ENCODE measurements at places on chromosomes 2 and 18. TPM values are rescaled to one million over a fixed set of nuclear protein-coding genes. Genes with fewer than 3 reads are reported as not detected.

The TXNL1 gene
- total RNA-seq, result 56.9 TPM

- no peak for ATAC-seq
Measured at GRCh38 chr2:2660789-2661355, 329.8 kb upstream of the MYT1L start.

DNA sequence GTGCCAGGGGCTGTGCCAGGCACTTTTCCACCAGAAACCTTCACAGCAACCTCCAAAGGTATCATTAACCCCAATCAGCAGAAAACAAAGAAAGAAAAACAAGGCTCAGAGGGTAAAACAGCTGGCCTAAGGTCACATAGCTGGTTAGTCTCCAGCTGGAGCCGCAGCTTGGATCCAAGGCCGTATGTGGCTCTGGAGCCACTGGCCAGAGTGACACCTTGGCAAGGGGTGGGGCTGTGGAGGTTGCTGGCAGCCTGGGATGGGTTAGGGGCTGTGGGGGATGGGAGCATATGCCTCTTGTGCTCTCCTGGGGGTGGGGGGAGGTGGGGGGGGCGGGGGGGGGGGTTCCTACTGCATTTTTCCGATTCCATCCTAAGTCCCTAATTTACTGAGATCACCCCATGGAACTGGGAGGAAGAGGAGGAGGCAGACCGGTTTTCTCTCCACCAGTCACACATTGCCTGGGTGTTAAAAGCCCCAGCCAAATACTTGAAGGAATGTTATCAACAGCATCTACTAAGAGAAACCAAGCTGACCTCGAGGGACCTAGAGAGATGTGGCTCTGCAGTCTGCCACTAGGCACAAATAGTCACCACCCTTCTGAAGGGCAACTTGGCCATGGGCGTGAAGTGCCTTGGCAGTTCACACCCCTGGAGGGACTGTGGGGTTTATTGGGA is 8.0 kb downstream of the HAAO start:
- no peak for ATAC-seq

The LIPT1 gene
- total RNA-seq, result 3.3 TPM

DNA sequence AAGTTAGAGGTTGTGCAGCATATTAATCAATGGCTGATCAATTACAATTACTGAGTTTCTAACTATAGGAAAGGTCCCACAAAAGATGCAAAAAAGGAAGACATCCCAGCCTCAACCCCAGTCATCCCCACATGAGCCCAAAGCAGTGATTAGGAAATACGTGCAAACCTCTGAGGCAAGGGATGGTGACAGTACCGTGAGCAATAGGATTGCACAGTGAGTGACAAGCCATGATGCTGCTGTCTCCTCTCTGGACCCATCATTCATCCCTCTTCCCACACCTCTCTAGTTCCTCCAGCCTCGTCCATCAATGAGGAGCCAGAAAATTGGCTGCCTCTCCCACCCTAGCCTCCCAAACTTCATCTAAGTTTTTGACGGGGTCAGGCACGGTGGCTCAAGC is 4.0 kb upstream of the SLC11A1 start:
- peak; percentile 44 for ATAC-seq

DNA sequence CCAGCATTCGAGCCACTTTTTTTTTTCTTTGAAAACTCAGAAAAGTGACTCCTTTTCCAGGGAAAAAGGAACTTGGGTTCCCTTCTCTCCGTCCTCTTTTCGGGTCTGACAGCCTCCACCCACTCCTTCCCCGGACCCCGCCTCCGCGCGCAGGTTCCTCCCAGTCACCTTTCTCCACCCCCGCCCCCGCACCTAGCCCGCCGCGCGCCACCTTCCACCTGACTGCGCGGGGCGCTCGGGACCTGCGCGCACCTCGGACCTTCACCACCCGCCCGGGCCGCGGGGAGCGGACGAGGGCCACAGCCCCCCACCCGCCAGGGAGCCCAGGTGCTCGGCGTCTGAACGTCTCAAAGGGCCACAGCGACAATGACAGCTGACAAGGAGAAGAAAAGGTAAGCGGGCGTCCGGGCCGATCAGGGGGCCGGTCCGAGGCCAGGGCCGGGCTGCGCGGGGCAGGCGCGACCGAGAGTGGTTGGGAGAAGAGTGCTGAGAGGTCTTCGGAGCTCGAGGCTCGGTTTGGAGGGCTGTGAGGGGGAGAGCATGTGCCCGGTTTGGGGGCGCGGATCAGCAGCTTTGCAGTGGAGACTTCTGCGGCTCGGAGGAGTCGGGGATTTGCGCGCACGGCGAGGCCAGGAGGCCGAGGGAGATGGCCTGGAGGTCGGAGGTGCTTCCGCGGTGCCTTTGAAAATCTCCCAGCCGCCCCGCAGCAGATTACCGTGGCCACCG is 502 bp downstream of the EPAS1 start:
- peak; percentile 81 for ATAC-seq

- no peak for ATAC-seq
Measured at GRCh38 chr2:168894101-168894500, 3.9 kb upstream of the SPC25 start.

- peak; percentile 94 for ATAC-seq
Measured at GRCh38 chr2:172196768-172197431, 94.2 kb upstream of the DLX2 start.

DNA sequence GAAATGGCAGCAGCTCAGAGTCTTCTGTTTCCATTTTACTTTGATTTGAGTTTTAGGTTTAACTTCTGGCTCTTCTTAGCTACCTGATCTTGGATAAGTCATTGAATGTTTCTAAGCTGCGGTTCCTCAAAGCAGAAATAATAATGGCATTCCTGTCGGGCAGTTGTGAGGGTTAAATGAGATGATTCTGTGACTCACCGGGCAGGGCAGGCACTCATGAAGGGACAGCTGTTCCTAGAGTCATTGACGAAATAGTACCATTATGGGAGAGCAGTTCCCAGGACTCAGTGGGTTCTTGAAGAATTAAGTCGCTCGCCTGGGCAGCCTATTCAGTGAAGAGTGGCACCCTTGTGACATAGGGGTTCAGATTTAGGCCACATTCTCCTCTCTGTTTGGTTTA is 10.3 kb downstream of the TRIB2 start:
- ATAC-seq, result peak; percentile 46

- ATAC-seq, result no peak
Measured at GRCh38 chr18:32922951-32923430, 150.2 kb upstream of the KLHL14 start.

The ABCG8 gene
- not detected for total RNA-seq

Data from esophagus mucosa (tissue), 1 donor.